Activated T-helper 17 cell treated with anti-CD3 and anti-CD28 coated beads, Interleukin-2, amount 50 U/mL, for 72 hours (primary cell): ENCODE measurements at places on chromosomes 13 and 19. TPM values are rescaled to one million over a fixed set of nuclear protein-coding genes. Genes with fewer than 3 reads are reported as not detected.

Gene UHRF1
- 129 TPM for total RNA-seq

- no peak for ATAC-seq
Measured at GRCh38 chr19:53903055-53903680, 5.9 kb upstream of the CACNG7 start.

Gene RNF113B
- not detected for total RNA-seq

Gene RUBCNL
- 3.4 TPM for total RNA-seq

DNA sequence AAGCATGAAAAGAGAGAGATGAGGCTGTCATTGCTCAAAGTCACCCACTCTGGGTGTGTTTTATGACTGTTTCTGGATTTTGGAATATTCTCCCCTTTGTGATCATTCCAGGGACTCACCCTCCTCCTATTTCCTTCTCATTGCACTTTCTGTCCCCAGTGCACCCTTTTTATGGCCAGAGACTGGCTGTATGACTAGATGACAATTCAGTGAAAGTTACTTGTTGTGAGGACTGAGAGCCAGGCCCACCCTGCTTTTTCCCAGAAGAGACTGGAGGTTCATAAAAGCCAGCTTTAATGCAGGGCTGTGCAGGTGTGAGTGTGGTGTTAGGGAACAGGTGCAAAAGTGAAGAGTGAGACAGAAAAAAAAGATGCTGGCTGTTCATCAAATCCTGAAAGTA is 17.3 kb downstream of the CEACAM7 start:
- ATAC-seq: no peak

GRCh38 chr13:43522788-43523187 is 264.0 kb downstream of the ENOX1 start:
- no peak for ATAC-seq

DNA sequence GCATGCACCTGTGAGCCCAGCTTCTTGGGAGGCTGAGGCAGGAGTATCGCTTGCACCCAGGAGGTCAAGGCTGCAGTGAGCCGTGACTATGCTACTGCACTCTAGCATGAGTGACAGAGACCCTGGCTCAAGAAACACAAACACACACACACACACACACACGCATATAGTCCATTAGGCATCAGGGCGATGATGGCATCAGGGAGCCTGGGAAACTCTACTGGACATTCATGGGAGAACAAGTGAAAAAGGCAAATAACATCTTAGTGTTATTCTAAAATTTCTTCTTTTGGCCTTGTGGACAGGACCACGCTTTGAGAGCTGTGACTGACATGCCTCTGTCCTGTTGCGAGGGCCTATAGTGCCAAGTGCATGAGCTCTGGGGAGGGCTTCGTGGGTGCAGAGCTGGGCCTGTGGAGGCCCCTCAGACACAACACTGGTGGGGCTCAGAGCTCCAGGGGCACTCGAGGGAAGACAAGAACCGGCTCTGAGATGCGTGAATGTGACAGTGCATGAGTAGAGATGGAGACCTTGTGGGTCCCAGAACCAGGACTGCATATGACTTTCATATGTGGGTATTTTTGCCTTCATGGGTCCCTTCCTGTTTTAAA is 8.0 kb upstream of the USF2 start:
- ATAC-seq: no peak

Gene HIPK4
- total RNA-seq: not detected

DNA sequence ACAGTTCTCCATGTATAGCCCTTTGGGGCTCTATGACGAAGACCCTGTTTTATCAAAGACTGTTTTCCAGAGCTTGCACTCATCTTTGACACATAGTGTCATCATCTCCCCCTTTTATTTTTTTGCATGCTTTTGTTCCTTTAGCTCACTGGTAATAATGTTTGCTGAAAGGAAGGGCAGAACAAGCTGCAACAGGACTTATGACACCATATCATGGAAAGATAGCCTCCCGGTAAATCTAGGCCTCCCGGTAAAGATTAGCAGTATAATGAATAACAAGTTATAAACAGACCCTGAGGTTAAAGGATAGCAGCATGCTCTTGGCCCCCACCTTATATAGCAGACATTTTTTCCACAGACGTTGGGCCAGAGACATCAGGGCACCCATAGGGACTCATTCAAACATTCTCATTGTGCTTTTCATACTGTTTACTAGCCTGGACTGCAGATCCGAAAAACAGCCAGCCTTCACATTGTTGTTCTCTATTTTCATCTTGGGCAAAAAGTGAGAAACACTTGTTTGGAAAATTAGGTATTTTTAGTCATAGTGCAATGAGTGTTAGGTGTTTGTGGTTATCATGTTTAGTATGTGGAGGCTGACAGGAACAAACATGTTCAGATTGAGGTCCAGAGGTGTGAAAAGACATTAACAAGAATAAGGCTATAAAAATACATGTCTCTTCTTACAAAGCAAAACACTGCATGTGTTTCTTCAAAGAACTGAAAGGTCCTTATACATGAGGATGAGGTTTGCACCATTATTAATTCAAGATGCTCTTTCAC is 136.9 kb upstream of the SPRY2 start:
- no peak for ATAC-seq

Gene KLK3
- total RNA-seq: not detected

DNA sequence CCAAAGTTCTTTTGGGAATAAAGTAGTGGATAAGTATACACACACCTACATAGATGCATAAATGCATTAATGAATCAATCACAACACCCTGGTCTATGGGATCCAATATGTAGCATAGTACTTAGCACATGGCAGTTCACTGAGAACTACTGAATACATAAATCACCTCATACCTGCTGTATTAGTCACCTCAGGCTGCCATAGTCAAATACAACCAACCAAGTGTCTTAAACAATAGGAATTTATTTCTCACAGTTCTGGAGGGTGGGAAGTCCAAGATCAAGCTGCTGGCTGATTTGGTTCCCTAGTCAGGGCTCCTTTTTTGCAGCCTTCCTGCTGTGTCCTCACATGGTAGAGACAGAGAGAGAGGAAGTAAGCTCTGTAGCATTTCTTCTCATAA is 228.2 kb downstream of the NHLRC3 start:
- ATAC-seq: no peak

- ATAC-seq: no peak
Measured at GRCh38 chr19:43634068-43634467, 5.6 kb downstream of the CADM4 start.

DNA sequence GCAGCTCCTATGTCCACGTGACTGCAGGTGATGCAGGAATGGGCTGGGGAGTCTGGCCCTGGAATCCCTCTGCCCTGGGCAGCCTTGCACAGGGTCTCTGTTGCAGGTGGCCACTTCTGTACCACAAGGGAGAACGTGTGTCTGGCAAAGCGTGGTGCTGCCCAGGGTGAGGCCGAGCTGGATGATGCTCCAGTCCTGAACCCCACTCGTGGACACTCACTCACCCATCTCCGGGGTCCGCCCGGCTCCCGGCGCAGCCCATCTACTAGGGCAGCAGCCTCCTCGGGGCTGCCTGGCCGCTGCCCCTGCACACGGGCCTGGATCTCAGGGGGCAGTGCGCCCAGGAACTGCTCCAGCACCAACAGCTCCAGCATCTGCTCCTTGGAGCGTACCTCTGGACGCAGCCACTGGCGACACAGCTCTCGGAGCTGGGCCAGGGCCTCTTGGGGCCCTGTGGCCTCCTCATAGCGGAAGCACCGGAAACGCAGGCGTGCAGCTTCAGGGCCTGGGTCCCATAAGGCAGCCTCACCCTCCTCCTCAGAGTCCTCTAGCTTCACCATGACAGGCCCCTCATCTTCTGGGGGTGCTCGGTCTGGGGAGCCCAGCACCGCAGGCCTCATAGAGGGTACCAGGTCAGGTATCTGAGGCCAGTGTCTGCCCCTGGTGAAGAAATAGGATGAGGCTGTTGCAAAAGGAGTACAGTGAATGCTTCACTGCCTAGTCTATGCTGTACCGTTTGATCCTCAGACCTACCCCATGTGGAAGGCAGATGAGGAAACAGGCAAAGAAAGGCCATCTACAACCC is 2.2 kb downstream of the MZF1 start:
- no peak for ATAC-seq

Gene TPTE2
- total RNA-seq: 0.34 TPM

DNA sequence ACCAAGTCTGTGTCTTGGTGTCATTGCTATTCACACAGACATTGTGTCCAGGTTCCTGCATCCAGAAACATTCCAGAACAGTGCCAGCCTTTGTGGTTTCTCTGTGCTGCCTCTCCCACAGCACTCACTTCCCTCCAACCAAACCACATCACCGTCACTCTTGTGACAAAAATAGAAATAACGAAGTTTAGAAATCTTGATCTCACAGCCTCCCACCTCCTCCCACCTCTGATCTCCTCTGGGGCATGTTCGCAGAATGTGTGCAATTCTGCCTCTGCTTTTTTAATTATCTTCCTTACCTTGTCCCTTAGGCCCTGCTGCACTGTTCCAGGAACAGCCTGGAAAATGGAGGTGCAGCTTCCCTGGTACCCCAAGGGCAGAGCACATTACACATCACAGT is 8.7 kb upstream of the SERPINE3 start:
- peak; percentile 11 for ATAC-seq

Gene POSTN
- not detected for total RNA-seq

GRCh38 chr13:74336546-74336945 is 202.3 kb upstream of the KLF12 start:
- ATAC-seq: no peak

Gene B3GNT3
- not detected for total RNA-seq

GRCh38 chr13:44382635-44383145 is 9.1 kb downstream of the SERP2 start:
- ATAC-seq: no peak

- ATAC-seq: no peak
Measured at GRCh38 chr13:110106726-110107125, 200.2 kb downstream of the COL4A1 start.

Gene ZNF723
- total RNA-seq: not detected

GRCh38 chr13:113660066-113660465 is 2.1 kb upstream of the ATP4B start:
- ATAC-seq: no peak

Gene SAMD4B
- 52.8 TPM for total RNA-seq

GRCh38 chr13:26488236-26489003 is 69.1 kb upstream of the WASF3 start:
- no peak for ATAC-seq

GRCh38 chr19:3270902-3271301 is 46.4 kb downstream of the CELF5 start:
- no peak for ATAC-seq

Gene CYP2A7
- total RNA-seq: not detected

DNA sequence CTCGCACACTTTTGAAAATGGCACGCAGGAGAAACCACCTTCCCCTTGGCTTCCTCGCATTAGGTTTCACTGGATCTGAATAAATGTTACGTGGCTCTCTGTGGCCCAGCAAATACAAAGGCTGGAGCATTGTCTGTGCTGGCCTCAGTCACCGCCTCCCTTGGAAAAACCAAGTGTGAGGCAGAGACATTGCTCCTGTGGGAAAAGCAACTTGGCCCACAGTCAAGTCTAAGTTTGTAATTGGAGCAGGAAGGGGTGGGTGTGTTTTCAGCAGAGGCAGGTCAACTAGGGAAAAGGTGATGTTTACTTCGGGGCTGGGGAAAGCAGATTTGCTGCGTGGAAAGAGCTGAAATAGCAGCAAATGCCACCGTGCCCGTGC is 101.6 kb downstream of the IRS2 start:
- no peak for ATAC-seq

Gene NPHS1
- total RNA-seq: 0.05 TPM
